ENCODE measurements at places on chromosomes 2 and 18.
A peak's percentile ranks its signal among the peaks of the same experiment; 100 is the strongest.

DNA sequence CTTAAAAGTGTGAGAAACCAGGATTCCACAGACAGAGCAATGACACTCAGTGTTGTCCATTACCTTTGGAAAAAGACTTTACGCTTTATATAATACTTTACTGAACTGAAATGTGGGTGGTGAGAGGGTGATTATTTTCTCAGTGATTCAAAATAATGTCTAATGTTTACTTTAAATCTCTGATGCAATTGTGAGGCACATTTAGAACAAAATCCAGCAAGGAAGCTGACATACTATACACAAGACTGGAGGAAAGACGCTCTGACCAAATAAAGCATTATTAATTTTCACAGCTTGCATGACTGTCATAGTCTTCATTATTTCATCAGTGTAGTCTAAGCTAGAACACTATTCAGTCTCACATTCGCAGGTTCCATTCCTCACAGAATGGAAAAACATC, 34.1 kb upstream of the STAT1 start:
- DNase-seq = no peak

GRCh38 chr2:168574856-168575630, 119.0 kb downstream of the CERS6 start:
- DNase-seq = no peak

DNA sequence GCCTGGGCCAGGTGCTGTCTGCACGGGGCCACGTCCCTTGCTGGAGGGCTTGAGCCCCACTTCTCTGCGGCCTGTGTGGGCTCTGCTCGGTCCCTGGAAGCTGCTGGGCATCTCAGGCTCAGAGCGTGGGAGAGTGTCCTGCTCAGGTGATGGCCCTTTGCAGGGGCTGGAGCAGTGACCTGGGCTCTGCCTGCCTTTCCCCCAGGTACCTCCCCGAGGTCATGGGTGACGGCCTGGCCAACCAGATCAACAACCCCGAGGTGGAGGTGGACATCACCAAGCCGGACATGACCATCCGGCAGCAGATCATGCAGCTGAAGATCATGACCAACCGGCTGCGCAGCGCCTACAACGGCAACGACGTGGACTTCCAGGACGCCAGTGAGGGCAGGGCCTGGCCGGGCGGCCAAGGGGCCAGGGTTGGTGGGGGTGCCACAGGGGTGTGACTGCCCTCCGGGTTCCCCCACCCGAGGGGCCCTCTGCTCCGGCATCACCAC, 29.9 kb downstream of the GPC1 start:
- DNase-seq = peak; percentile 78

GRCh38 chr2:16656784-16657391, 8.7 kb downstream of the CYRIA start:
- peak; percentile 90 for DNase-seq

GRCh38 chr2:128505575-128506526, 187.2 kb upstream of the HS6ST1 start:
- DNase-seq = peak; percentile 28

DNA sequence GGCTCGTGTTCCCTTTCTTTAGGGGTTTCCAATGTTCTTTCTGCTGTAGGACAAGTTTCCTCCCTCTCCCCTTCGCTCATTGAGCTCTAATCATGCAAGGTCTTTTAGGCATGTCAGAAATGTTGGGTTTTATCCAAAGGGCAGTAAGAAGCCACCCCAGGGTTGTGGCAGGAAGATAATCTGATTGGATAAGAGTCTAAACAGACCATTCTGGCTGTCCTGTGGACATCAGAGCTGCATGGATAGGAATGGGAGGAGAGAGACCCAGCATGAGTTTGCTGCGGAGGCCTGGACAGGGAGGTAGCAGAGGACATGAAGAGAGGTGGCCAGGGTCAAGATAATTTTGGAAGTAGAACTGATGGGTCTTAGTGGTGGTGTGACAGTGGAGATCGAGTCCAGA, 88.2 kb downstream of the ACKR3 start:
- DNase-seq = peak; percentile 44

DNA sequence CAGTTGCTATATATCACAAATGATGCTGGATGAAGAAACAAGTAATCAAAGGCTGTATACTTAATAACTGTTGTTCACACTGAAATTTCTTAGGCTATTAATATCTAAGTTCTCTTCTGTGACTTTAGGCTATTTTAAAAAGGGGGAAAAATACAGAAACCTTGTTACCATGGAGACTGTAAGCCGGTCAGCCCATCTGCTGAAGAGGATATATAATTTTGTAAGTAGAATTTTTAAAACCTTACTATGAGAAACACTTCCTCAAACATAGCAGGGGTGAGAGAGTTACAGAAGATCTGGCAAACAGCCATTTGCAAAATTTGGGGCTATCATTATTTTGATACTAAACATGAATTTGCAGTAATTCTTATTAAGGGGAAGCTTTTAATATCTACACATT, 27.8 kb downstream of the CACNB4 start:
- DNase-seq = no peak

DNA sequence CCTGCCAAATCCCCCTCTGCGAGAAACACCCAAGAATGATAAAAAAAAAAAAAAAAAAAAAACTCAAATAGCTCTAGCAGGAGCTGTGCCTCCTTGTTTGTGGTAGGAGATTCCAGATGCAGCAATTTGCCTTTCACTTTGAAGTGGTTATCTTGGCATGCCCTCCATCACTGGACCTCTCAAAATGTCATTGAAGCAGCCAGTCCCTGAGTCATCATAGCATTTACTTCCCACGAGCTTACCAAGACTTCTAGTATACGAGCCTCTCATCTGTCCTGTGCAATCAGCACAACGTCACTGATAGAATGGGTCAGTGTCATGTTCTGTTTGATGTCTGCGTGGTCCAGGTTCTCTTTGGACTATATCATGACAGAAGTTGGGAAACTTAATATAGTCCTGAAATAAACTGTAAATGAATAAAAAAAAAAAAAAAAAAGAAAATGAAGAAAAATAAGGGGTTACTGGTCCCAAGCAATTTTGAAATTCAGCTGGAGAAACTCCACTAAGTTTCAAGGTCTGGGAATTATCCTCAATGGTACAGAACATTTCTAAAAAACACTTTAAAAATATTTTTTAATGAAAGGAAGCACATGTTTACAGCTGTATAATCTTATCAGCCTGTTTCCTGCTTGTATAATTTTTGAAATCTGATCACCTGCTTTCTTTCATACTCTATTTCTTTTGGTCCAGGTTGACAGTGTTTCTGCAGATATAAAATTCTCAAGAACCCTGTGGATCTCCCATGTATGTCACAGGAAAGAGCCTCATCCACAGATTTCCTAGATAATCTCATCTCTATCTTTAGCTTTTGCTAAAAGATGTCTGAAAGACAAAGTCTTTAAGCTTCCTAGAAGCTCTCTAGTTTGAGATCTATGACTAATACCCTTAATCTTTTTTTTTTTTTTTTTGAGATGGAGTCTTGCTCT, 74.1 kb upstream of the EHBP1 start:
- no peak for DNase-seq

DNA sequence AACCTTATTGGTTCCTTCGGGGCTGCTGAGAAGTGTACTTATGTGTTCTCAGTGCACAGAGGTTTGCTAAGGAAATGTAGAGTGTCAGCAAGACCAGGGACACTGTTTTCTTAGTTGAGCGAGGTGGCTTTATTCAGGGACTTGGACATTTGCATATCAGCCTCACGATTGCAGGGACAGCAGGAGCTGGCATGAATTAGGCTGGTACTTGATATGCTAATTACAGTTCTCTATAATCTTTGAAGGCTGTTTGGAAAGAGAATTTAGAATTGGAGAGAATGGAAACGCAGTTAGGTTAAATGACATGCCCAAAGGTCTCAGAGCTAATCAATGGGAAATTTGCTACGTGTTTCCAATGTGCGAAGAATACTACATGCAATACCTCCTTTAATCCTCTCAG, 18.7 kb upstream of the MTCL1 start:
- DNase-seq = no peak

GRCh38 chr2:99682275-99683060, 192.7 kb upstream of the REV1 start:
- no peak for DNase-seq

- no peak for DNase-seq
Measured at GRCh38 chr2:12612168-12612567, 104.6 kb upstream of the TRIB2 start.

- DNase-seq = no peak
Measured at GRCh38 chr18:60010513-60010912, 110.7 kb downstream of the PMAIP1 start.

GRCh38 chr2:195722075-195722474, 65.0 kb downstream of the SLC39A10 start:
- no peak for DNase-seq

DNA sequence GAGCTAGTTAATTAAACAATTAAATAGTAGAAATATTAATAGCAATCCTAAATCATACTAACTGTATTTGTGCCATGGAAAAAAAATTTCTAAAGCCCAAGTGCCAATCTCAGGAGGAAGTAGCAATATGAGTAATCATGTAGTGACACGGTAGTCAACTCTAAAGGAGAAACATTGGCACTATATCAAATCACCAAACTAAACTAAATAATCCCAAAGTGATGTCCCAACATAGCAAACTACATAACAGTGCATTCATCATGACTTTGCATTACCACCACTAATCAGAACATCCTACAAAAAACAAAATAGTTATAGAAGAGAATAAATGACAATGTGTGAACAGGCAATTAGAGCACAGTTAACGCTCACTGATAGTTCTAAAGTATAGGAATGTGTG, 195.1 kb downstream of the EXOC6B start:
- DNase-seq = no peak

DNA sequence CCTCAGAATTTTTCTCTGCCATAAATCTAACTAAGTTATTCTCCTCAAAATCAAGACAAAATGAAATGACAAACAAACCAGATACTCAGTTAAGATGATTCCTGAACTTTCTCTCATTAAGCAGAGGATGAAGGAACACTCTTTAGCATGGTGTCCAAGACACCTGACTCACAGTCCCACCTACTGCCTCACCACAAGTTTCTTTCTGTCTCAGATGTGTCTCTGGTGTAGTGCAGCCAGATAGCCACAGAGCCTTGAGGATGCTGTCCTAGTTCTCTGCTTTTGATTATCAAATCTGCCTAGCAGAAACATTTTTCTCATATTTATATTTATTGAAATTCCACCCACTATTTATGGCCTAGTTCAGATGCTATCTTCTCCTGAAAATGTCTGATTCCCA, 103.6 kb upstream of the TMEM200C start:
- no peak for DNase-seq

DNA sequence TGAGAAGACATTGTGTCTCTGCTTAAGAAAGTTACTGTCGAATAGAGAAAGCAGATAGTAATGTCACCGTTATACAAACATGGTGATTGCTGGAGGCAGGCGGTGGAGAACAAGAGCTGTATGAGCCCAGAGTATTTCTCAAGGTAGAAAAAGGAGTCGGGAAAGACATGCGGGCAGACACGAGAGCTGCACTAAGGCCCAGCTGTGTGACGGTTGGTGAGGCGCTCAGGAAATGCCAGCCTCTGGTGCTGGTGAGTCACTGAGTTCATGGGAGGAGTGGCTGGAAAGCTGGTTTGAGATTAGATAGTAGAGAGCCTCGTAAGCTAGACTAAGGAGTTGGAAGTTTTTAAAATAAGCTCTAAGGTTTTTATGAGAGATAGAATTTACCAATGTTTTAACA, 390.9 kb upstream of the TRIB2 start:
- no peak for DNase-seq

DNA sequence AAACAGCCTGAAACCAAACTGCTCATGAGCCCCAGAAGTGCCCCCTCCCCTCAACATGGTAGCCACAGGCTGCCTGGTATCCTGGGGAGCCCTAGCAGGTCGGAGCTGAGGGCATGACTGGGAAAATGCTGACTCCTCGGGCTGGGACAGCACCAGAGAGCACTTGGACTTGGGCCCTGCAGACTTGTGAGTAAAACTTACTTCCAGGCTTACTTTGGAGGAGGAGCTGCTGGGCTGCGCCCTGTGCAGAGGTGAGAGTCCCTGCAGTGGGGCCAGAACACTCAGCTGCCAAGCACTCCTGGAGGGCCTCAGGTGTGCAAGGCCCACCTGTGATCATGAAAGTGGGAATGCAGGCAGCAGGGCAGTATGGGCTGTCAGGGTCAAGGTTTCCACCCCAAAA, 119.4 kb downstream of the SEPTIN10 start:
- no peak for DNase-seq

- no peak for DNase-seq
Measured at GRCh38 chr2:75068546-75068945, 110.1 kb downstream of the POLE4 start.

GRCh38 chr2:48715042-48715899, 40.3 kb downstream of the LHCGR start:
- no peak for DNase-seq

DNA sequence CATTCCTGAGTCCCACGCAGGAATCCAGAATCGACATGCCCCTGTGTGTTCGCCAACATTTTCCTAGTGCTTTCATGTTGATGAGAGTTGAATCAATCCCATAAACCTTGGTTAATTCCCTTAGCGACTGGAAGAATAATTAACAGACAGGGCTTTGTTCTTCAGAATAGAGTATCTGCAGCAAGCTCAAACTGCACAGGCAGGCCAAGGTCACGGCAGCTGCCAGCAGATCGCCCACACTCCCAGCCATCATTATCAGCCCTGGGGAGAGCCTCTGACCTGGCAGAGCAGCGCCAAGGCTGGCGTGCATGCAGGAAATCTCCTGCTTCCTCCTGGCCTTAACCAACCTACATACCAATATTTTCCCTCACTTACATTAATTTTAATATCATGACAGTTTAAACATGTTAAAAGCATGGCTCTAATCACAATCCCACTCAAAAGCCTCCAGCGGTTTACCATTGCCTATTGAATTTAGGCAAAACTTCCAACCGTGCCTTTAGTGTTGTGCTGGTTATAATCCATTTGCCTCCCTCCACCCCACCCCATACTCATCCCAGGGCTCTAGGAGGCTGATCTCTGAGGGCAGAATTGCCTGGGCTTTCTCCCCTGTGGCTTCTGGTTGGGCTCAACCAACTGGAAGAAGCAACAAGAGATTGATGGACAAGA, 46.8 kb upstream of the NCK2 start:
- DNase-seq = no peak

DNA sequence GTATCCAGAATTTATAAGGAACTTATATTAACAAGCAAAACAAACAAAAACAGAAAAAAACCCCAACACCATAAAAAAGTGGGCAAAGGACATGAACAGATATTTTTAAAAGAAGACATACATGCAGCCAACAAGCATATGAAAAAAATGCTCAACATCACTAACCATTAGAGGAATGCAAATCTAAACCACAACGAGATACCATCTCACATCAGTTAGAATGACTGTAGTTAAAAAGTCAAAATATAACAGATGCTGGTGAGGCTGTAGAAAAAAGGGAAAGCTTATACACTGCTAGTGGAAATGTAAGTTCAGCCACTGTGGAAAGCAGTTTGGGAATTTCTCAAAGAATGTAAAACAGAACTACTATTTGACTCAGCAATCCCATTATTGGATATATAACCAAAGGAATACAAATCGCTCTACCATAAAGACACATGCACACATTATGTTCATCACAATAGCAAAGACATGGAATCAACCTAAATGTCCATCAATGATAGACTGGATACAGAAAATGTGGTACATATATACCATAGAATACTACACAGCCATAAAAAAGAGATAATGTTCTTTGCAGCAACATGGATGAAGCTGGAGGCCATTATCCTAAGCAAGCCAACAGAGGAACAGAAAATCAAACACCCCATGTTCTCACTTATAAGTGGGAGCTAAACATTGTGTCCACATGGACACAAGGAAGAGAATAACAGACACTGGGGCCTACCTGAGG, 25.3 kb downstream of the PREPL start:
- DNase-seq = no peak

- DNase-seq = no peak
Measured at GRCh38 chr2:172109256-172109987, 6.7 kb upstream of the DLX2 start.

- DNase-seq = no peak
Measured at GRCh38 chr2:86764661-86765309, 25.9 kb downstream of the CD8A start.
